Activated gamma-delta T cell treated with anti-CD3 and anti-CD28 coated beads, Interleukin-2, amount 50 U/mL, for 16 hours (primary cell): ENCODE measurements at places on chromosomes 2 and 18.

GRCh38 chr2:191180276-191180675, 29.5 kb upstream of the STAT4 start:
- DNase-seq, result no peak

DNA sequence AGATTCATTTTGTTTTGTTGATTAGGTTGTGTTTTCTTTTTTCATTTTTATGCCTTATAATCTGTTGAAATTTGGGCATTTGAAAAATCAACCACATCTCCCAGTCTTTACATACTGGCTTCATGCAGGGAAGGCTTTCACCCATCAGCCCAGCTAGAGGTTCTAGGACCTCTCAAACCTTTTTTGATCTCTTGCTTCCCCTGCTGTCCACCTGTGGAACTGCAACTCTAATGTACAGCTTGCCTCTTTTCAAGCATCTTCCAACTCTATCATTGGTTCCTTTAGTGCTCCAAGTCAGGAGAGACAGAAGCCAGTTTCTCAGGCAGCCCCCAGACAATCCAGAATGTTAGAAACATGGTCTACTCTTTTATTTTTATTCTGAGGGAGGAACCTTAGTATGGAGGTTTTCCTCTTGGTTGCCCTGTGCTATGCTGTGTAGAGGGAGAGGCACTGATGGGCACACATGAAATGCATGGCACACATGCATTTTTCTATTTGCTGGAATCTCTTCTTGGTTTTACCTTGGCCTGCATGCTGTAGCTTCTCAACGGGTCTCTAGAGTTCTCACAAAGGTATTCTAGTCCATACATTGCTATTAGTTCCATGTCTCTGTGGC, 107.2 kb upstream of the L3MBTL4 start:
- DNase-seq, result peak; percentile 1

- no peak for DNase-seq
Observed at GRCh38 chr2:7165736-7166135, 248.5 kb downstream of the RNF144A start.

GRCh38 chr2:140565756-140566155, 1565.1 kb downstream of the LRP1B start:
- no peak for DNase-seq

DNA sequence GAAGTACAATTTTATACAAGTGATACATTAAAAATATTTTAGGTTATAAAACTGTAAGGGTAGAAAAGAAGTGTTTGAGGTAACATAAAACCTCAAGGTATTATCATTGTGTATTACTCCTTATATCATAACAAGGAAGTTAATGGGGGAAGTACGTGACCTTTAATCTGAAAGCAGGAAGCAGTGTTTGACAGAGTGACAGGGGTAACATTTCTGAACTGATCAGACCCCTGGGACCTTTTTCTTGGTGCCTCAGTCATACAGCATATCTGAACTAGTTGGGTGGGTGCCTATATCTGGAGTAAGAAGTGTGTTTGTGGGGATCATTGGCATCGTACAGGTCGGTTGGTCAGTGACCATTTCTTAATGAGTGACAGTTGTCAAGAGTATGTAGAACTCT, 43.0 kb downstream of the MALT1 start:
- no peak for DNase-seq

GRCh38 chr2:69466728-69467127, 29.5 kb upstream of the NFU1 start:
- DNase-seq, result no peak

DNA sequence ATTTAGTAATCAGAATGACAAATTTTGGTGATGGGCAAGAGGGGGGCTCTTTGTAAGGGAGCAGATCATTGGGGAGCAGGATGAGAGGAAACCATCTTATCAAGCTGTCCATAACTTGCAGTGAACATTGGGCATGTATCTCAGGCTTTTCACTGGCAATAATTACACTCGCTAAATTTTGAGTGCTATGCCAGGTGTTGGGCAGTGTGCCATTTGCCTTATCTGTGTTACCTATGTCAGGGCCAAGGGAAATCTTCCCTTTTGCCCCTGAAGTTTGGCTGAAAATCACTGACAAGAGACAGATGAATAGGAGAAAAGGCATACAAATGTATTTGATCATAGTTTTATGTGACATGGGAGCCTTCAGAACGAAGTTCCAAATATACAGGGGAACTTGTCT, 39.0 kb downstream of the NOSTRIN start:
- no peak for DNase-seq

DNA sequence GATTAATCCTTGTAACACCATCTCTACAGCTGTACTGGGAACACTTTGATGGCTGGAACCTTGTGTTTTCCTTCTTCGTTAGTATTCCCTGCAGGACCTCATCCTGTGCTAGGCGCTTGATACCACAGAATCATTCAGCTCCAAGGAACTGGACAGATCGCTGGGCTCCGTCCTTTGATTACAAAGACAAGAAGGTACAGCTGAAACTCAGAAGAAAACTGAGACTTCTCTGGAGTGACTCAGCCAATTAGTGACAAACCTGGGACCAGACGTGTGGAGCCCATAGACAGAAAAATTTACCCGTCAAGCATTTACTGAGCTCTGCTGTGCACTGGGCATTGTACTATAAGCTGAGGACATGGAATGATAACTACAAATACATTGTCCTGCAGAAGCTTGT, 67.3 kb downstream of the NCKAP5 start:
- DNase-seq, result no peak

DNA sequence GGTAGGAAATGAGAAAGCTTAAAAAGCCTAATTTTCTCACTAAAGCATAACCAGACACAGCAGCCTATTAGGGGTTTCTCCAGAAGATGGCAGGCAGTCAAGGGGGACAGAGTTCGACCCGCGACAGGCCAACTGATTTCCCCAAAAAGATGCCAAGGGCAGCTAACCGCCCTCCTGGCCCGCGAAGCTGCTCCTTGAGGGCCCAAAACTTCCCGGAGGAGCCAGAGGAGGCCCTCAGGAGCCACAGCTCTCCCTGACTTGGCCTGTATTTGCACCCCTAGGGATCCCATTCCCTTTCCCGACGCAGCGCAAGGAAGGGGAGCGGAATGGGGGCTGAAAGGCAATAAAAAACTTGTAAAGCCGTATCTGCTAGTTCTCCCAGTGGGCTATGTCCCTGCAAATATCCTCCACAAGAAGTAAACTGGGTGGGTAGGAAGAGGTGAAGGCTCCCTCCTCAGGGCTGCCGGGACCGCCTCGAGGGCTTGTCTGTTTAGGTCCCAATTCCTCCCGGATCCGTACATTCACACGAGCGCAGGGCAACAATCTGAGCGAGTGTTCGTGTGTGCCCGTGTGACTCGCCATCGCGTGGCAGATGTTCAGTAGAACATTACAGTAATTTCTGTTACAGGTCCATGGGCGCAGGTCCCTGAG, 756 bp upstream of the NAGK start:
- no peak for DNase-seq

DNA sequence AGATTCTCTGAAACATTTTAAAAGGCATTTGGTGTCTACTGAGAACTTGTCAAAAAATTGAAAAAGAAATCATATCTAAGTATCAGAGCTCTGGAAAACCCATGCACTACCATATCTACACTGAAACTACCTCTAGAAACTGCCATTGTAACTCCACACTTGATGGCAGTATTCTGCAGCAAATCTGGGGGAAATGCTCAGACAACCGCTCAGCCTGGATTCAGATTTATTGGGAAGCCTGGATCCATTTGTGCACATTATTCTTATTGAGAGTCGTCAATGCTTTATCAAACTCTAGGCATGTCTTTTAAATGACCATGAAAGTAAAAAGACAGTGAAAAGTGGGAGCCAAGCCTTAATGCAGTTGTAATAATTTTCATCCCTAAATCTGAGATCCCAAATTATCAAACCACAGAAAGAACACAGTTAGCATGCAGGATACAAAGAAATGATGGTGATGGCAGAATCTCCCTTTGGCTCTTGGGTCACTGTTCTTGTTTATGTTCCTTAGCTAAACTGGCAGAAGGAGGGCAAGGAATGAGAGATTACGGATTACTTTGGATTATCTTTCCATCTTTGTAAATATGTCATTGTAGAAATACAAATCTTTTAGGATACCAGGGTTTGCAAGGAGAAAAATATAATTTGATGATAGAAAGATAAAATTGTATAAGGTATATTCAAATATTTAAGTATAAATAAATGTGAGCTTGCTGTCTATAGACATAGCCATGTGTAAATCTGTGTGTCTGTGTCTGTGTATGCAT, 512.1 kb upstream of the SYT4 start:
- no peak for DNase-seq

GRCh38 chr2:70124983-70125480, 37.8 kb downstream of the PCBP1 start:
- no peak for DNase-seq

DNA sequence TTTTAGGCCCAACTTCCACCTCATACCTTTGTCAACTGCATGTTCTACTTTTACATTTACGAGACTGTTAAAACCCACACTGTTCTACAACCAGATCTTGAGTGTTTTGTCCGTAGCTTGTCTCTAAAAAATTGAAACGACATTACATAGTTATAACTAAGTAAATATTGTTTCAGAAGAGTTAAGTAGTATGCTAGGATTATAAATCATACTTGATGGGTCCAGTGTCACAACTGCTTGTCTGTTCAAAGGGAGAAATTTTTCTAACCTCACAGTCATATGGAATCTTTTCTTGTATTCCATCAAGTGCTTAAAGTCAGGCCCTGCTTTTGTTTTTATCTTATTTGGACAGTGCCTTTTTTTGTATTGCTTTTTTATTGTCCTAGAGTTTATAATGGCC, 4.3 kb downstream of the GMCL1 start:
- no peak for DNase-seq

DNA sequence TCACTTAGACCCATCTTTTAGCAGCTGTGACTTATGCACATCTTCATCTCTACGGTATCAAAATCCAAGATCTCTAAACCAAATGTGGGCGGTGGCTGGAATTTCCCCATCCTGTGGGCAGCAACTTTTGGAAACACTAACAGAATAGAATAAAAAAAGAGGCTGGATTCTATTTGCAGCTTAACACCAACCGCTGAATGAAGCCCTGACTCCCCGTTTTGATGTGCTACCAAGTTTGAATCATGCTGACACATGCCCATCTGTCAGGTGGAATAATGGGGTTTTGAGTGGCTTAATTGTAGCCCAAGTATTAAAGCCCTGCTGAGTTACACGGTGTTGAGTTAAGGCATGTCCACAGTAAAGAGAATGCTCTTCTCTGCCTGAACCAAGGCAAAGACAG, 165.2 kb downstream of the MTCL1 start:
- DNase-seq, result no peak

- no peak for DNase-seq
Observed at GRCh38 chr2:151833984-151834383, 5.8 kb upstream of the ARL5A start.

DNA sequence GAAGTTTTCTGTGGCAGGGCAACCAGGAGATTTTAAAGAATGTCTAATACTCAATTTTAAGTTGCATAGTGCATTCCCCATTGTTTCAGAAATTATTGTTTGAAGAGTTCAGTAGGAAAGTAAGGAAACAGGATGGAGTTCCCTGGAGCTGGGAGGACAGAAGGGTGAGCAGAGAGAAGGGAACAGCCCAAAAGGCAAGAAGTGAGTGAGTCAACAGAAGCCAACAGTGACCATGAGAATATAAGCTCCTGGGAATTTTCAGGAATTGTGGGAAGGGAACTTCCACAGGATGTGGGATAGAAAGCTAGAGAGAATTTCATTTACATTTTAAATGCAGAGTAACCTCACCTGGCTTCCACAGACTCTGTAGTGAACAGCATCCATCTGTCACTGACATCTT, 268.1 kb upstream of the ATP5MC3 start:
- DNase-seq, result no peak

- DNase-seq, result no peak
Observed at GRCh38 chr18:79818631-79819030, 20.9 kb downstream of the KCNG2 start.

DNA sequence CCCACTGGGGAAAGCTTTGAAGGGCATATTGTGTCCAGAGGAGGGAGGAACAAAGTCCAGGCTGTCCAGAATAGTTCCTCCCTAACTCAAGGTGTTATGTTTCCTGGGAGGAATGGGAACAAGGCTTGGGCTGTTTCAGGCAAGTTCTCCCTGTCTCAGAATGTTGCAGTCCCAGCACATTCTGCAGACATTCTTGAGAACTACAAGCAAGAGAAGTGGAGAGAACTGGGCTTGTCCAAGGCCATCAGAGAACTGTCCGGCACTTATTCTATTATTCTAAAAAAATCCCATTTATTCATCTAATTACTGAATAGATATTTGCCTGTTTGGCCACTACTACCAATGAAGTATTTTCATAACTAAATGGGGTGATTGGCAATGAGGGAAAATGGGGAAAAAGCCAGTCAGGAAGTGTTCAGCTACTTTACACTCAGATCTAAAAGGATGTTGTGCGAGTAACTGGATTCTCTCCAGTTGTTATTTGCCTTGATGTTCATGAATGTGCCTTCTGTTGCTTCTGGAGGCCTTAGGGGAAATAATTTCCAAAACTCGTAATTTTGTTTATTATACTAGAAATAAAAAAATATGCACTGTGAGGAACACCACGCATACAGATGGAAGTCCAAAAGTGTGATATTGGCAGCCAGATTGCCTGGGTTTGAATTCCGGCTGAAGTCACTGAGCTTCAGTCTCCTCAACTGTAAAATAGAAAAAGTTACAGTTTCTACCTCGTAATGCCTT, 300.1 kb upstream of the RND3 start:
- no peak for DNase-seq

GRCh38 chr18:66872277-66872676, 268.4 kb upstream of the CDH19 start:
- DNase-seq, result no peak

GRCh38 chr2:239649309-239649708, 248.5 kb upstream of the HDAC4 start:
- no peak for DNase-seq
